Stimulated activated CD8-positive, alpha-beta memory T cell treated with anti-CD3 and anti-CD28 coated beads, Interleukin-15, amount 100 ng/mL, for 1 hour (primary cell): ENCODE measurements at places on chromosomes 2 and 18.

DNA sequence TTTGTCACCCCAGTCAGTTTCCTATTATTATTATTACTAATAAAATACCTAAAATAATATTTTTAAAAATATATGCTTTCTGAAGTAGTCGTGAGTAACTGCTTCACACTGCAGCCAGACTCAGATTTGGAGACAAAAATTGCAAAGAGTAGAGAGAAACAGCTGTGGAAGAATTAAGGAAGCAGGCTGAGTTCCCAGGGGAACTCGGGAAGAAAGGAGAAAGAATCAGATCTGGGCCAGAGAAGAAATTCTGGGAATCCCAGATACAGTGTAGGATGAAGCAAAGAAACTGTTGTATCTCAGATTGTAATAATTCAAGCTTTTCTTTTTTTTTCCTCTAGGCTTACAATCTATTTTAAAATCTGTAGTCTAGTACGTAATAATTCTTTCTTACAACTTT lies 182.3 kb downstream of the FTCDNL1 start:
- no peak for DNase-seq

- DNase-seq, result no peak
Measured at GRCh38 chr2:27545348-27546141, 37.3 kb upstream of the ZNF512 start.

- no peak for DNase-seq
Measured at GRCh38 chr2:10039658-10040410, 3.5 kb upstream of the KLF11 start.

GRCh38 chr2:51219468-51219867 lies 187.5 kb upstream of the NRXN1 start:
- DNase-seq, result no peak

GRCh38 chr2:201273330-201273983 lies 13.1 kb downstream of the CASP8 start:
- no peak for DNase-seq
